ENCODE measurements at places on chromosomes 13 and 19.
A peak's percentile ranks its signal among the peaks of the same experiment; 100 is the strongest.

GRCh38 chr13:70568571-70568970 is 460.3 kb upstream of the KLHL1 start:
- peak; percentile 38 for DNase-seq

DNA sequence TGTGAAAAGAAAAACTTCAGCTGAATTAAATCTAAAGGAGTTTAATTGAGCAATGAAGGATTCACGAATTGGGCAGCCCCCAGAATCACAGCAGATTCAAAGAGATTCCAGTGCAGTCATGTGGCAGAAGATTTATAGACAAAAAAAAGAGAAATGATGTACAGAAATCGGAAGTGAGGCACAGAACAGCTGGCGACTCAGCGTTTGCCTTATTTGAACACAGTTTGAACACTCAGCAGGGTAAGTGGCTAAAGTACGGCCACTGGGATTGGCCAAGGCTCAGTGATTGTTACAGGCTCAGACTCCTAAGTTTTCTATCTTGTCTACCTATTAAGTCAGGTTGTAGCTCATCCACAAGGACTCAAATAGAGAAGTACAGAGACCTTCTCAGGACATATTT is 11.6 kb upstream of the CFAP97D2 start:
- no peak for DNase-seq

DNA sequence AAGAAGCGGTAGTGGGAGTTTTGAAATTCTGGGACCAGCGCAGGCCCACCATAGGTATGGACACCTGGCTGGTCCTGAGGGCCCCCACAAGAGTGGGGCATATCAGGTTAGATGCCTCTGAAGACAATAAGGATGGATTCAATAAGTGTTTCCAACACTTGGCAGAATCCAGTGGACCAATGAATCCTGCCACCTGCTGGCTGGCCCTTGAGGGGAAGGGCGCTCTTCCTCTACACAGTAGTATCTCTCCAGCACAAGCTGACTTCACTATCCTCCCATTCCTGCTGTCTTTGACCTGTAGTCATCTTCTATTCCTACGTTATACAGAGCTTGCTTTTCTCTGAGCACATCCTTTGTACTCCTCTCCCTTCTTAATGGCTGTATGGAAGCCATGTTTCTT is 199.7 kb upstream of the TSHZ3 start:
- no peak for DNase-seq

DNA sequence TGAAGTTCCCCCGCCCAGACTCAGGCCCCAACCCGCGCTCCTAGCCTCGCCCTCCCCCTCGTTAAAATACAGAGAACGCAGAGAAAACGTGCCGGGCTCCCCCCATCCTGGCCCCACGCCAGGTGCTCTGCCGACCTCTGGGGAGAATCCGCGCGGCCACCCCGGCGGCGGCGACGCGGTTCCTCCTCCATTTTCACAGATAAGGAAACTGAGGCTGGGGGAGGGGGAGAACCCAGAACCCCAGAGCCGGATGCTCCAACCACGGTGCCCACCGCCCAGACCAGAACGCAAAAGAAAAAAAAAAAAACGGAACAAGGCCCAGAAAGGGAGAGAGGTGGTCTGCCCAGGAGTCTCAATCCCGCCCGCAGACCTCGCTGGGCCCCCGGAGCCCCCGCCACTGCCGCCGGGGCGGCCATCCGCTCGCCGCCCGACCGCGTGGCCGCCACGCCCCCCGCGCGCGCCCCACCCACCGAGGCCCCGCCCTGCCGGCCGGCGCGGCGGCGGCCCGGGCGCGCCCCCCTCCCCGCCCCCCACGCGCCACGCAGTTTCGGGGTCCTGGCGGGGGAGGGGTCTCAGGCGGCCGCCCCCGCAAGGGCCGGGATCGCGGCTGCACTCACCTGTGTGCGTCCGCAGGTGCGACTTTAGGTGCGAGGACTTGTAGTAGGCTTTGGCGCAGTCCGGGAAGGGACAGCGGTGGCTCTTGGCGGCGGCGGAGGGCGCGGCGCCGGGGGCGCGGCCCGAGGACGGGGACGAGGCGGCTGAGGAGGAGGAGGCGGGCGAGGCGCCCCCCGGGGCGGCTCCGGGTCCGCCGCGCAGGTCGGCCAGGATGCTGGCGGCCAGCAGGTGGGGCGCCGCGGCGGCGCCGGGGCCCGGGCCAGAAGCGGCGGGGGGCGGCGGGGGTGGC is 703 bp downstream of the KLF16 start:
- no peak for DNase-seq

- no peak for DNase-seq
Measured at GRCh38 chr19:13493516-13494310, 12.6 kb downstream of the CACNA1A start.

- no peak for DNase-seq
Measured at GRCh38 chr13:46334035-46334822, 52.8 kb downstream of the RUBCNL start.

DNA sequence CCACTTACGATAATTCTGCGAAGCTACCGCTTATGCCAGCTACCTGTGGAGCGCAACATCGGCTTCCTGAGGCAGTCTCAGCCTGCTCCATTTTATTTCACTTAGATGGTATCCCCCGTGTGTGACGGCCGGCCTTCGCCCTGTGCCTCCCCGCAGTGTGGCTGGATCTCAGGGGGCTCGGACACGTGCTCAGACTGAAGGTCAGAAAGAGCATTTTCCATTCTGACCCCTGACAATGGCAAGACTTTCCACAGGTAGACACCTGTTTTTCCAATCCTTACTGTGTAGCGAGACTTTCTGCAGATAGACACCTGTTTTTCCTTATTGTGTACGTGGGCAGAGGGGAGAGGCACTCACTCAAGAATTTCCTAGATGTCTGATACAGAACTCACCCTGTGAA is 52.7 kb downstream of the ATP11A start:
- DNase-seq: no peak

- no peak for DNase-seq
Measured at GRCh38 chr13:48078251-48078656, 16.6 kb downstream of the MED4 start.

DNA sequence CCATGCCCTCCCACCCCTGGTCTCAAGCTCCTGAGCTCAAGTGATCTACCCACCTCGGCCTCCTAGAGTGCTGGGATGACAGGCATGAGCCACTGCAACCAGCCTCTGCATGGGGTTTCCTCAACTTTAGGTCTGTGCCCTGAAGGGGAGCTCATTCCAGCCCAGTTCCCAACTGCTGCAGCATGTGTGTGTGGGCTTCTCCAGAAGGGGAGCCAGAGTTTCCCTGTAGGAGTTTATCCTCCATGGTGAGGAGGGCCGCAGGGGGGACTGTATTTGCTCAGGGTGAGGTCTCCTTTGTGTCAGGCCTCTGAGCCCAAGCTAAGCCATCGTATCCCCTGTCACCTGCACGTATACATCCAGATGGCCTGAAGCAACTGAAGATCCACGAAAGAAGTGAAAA is 11.3 kb upstream of the ZNF808 start:
- no peak for DNase-seq

DNA sequence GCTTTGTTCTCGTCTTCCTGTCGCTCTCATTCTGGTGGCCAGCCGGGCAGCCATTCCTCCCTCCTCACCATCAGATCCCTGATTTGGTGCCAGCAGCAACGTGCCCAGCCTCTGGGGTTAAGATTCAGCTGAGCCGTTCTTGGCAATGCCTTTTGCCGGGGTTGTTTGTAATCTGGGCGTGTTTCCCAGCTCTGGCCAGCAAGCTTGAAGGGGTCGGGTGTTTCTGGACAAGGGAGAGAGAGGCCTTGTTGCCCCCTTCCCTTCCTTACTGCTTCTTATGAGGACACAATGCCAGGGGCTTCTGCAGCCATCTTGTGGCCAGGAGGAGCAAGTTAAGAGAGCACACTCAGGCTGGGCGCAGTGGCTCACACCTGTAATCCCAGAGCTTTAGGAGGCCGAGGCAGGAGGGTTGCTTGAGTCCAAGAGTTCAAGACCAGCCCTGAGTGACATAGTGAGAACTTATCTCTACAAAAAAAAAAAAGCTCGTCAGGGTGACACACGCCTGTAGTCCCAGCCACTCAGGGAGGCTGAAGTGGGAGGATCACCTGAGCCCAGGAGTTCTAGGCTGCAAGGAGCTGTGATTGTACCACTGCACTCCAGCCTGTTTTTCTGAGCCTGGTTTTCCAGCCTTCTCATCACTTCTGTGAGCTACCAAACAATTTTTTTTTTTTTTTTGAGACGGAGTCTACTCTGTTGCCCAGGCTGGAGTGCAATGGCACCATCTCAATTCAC is 10.7 kb upstream of the CRTC1 start:
- DNase-seq: no peak

- DNase-seq: no peak
Measured at GRCh38 chr13:27120811-27121210, 50.8 kb downstream of the USP12 start.

DNA sequence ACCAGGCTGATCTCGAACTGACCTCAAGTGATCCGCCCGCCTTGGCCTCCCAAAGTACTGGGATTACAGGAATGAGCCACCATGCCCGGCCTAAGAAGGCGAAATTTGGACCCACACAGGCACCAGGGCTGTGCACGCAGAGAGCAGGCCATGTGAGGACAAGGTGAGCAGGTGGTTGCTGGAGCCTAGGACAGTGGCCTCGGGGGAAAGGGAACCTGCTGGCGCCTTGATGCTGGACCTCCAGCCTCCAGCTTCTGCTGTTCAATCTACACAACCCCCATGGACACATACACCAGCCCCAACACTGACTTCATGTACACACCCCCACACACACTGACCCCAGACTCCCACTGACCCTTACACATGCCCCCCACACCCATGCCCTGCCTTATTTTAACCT is 41.8 kb upstream of the CCNE1 start:
- DNase-seq: no peak

GRCh38 chr19:13526552-13526951 is 20.3 kb upstream of the CACNA1A start:
- no peak for DNase-seq

DNA sequence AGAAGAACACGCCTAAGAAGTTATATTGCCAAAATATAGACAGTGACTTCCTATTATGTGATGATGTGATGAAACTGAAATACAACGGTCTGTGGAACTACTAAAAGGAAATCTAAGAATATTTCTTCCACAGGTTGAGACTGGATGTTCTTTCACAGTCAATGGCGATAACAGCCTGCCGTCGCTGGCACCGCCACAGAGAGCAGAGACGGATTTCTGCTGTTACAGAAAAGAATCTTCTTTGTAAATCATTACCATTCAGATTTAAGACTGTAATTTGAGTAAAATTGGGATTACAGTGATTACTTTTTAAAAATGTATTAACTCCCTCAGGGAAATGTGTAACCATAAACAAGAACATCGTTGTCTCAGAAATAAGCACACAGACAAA is 100.8 kb downstream of the TUBGCP3 start:
- DNase-seq: no peak

DNA sequence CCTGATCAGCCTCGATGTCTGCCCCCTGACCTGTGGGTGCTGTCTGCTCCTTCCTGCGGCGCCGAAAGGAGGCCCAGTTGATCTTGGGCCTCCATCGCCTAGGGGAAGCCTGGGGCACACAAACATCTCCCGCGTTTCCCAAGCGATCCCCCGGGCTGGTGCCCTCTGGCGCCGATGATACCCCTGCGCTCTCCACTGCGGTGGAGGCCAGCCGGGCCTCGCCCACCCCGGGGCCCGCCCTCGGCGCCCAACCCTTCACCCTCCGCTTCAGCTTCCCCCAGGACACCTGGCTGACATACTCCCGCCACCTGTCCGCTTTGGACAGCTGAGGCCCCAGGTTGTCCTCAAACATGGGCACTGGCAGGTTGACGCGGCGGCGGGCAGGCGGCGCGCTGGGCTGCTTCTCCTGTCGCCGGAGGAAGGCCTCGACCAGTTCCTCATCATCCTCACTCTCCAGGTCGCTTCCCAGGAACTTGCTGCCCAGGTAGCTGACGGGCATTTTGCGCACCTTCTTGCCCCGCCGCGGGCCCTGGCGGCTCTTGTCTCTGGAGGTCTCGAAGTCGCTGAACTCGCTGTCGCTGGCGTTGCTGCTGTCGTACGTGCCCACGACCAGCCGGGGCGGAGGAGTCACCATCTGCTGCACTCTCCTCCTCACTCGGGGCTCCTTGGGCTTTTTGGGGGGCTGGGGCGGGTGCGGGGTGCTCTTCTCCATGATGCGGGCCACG is 1.3 kb downstream of the CCDC8 start:
- DNase-seq: no peak

DNA sequence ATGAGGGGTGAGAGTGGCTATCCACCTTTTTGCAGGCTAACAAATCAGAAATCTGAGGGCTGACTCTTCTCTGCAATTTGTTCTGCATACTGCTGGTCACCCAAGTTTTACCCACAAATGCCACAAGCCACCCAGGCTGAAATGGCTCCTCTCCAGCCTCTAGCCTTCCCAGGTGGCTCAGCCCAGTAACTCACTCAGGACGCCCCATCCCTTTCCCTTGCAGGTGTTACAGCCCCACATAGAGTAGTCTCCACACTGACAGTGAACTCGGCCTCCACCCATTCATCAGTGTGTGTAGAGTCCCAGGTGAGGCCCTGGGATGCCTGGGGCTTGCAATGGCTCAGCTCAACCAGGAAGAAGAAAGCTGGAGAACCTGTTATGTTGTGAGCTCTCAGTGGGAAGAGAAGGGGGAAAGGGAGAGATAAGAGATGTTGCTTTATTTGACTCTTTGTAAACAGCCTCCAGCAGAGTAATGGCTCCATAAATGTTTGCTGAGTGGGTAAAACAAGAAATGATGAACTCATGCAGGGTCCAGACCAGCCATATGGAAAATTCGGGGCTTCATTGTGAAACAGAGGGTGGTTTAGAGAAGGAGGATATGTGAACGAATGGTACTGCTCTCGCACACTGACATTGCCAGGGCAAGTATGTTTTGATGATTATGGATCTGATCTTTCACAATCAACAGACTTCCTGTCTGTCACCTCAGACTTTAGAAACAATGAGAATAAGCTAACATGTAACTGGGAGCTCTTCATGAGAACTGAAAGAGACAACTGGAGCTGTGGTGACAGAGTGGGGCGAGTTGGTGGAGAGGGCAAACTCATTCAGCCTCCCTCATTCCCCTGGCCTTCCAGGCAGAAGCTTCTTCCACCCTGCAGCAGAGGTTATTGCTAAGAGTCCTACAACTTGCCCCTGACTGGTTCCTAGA is 74.2 kb upstream of the RFC3 start:
- DNase-seq: no peak

GRCh38 chr13:41053384-41053826 is 7.9 kb upstream of the WBP4 start:
- no peak for DNase-seq

Data from brain pericyte (primary cell).